ENCODE measurements at places on chromosomes 1 and 21.

DNA sequence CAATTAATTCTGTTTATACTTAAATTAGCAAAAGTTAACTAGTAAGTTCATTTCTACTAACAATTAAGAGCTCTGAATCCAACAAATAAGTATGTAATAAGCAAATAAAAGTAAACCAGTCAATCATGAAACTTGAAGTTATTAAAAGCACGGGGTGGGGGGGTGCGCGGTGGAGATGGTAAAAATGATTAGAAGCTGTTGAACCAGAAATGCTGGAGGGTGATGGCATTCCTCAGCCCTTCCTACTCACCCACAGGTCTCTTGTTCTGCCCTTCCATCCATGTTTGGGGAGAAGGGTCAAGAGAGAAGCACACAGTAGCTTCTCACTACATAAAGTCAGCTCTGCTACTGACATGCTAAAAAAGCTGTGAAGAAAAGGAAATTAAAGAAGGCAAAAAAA lies 63.5 kb downstream of the AKT3 start:
- no peak for DNase-seq

DNA sequence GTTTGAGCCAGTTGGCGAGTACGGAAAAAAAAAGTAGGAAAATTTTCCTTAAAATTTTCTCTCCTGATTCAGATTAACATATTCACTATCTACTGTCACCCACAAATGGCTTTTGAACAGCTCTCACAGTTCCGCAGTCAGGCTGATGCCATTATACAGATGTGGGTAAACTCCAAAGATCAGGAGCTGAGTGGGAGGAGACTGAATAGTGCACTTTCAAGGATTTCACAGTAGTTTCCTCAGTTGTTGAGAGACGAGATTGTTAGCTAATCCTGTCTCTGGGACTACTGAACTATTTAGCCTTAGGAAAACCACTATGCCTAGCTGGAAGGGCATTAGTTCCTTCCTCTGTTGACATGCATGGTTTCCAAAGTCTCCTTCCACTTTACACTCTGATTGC lies 3.2 kb upstream of the DISP1 start:
- no peak for DNase-seq

GRCh38 chr21:42818328-42818749 lies 61.0 kb downstream of the WDR4 start:
- peak; percentile 82 for DNase-seq

DNA sequence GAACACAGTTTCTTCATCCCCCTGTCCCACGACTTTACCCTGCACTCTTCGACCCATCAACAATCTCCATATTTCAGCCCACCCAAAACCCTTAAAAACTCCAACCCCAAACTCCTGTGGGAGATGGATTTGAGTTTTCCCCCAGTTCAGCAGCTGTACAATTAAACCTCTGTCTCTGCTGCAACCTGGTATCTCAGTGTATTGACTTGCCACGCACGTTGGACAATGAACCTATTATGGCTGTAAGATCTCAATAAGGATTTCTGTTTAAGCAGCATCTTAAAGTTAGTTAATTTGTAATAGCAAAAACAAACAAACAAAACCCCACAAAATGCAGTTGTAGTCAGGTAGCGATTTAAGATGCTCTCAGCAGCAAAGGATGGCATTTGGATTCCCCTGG lies 119.1 kb downstream of the TGFBR3 start:
- DNase-seq: no peak

DNA sequence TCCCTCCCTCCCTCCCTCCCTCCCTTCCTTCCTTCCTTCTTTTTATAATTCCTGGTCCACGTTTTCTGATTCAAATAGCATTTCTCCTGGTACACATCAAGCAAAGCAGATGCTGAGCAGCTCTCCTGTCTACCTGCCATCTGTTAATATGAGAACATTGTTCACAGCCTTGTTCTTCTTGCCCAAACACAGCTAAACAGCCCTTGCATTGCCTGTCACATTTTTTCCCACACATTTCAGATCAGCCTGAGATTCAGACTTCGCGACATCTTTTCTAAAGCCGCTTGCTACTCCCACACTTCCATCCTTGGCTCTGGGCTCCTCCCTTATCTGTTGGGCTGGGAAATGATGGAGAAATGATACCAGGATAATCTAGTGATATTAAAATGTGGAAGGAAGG lies 200.5 kb downstream of the PCP4 start:
- no peak for DNase-seq

DNA sequence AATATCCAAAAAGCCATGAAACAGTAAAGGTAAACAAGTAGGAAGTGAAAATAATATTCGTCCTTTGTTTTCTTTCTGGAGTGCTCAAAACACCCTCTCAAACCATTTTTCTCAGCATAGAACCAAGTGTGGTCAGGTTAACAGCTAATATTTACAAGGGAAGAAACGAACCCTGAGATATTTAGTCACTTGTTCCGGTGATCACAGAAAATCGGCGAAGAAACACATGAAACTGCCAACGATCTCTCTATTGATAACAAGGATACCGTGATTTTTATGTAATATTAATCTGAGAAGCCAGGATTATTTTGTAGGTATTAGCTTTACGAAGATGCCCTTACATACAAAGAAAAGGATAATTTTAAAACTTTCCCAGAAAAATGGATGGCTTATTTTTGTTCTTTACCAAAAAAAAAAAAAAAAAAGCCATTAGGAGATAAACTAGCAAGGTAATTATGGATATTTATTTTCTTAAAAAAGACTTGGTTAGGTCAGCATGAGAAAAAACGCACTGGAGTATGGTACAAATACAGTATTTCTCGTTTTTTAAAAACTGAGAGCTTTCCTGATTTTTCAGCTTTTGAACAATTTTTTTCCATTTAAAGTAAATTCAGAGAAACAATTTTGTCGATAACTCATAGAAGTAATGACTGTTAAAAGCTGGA lies 107.3 kb upstream of the HNRNPU start:
- DNase-seq: no peak

DNA sequence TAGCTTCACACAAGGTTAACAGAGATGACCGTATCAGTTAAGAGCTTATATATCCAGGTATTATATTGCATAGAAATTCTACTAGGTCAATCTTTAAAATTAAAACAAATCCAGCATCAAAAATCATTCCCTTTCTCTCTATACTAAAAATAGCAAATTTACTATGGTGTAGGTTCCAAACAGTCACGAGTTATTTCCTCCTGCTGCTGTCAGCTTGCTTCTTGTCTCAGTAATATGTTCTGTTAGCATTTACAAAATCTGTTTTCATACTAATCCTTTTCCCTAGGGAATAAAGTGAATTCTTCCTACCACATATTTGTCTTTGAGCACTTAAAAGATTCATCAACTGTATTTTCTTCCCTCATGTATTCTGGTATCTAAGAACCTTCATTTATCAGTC lies 2.5 kb downstream of the WDR26 start:
- DNase-seq: no peak

DNA sequence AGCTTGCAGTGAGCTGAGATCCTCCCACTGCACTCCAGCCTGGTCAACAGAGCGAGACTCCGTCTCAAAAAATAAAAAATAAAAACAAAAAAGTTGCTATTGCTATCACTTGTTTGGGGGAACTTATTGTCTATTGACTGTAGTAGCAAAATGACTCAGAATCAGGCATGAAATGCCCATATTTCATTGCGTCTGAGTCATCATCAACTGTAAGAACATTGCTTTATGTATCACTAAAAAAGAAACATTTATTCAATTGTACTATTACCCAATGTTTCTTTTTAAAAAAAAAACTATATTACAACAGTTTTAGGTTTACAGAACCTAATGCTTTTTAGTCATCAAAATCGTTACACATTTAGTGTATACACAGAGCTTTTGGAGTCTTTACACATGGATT lies 91.0 kb upstream of the FMN2 start:
- no peak for DNase-seq

- no peak for DNase-seq
Observed at GRCh38 chr1:31562707-31563360, 13.5 kb upstream of the TINAGL1 start.

GRCh38 chr1:198610362-198610761 lies 28.5 kb upstream of the PTPRC start:
- no peak for DNase-seq

- peak; percentile 83 for DNase-seq
Observed at GRCh38 chr21:42218836-42219605, at the start of gene ABCG1. Gene ABCG1, plus strand, starts transcription at chr21:42219140. Its CDS starts 123 bp downstream, at chr21:42219263.

DNA sequence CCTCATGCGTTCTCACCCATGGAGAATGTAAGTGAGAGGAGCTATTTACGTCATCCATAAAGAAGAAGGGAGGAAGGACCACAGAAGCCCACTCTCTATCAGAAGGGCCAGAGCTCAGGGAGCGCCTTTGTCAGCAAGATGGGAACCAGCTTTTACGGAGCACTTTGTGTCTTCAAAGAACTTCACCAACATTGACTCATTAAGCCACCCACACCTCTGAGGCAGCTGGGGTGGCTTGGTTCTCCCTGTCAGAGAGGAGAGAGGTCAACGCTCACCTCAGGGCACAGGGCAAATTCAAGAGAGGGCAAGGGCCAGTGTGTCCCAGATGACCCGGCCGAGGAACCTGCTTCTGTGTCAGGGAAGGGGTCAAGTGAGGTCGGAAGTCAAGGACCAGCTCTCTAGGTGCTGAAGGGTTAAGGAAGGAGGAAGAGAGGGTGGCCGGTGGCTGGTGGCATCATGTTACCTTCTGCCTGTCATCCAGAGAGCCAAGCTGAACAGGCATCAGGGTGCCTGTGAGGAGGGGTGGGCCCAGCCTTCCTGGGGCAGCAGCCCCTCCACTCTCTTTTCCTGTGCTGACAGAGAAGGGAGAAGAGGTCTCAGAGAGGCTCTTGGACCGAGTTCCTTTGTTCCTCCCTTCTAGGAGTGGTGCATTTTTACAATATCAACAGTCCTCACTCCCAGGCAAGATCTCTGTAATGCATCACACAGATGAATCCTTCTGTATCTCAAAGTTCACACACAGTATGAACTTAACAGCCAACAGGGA lies 109.0 kb downstream of the ETS2 start:
- no peak for DNase-seq

- peak; percentile 74 for DNase-seq
Observed at GRCh38 chr21:45363921-45364467, 41.0 kb upstream of the COL18A1 start.

- DNase-seq: peak; percentile 50
Observed at GRCh38 chr21:42739061-42739931, 85.9 kb downstream of the PDE9A start.

GRCh38 chr1:223479261-223479660 lies 86.0 kb downstream of the CCDC185 start:
- DNase-seq: no peak

DNA sequence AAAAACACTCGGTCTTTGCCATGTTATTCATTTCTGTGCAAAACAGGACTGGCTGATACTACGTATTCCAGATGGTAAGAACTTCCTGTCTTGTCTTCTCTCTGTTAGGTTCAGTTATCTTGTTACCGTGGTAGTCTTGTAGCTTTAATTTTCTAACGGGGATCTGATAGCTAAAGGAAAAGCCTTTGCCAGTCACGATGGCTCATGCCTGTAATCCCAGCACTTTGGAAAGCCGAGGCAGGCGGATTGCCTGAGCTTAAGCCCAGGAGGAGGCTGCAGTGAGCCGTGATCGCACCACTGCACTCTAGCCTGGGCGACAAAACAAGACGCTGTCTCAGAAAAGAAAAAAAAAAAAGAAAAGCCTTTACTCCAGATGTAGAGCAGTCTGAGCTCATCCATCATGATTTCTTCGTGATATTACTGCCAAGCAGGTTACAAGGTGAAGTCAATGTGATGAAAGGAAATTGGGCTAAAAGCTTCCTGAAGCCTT lies 11.1 kb upstream of the MSTO1 start:
- DNase-seq: no peak

- DNase-seq: no peak
Observed at GRCh38 chr1:191558379-191558778, 599.9 kb upstream of the RGS18 start.

DNA sequence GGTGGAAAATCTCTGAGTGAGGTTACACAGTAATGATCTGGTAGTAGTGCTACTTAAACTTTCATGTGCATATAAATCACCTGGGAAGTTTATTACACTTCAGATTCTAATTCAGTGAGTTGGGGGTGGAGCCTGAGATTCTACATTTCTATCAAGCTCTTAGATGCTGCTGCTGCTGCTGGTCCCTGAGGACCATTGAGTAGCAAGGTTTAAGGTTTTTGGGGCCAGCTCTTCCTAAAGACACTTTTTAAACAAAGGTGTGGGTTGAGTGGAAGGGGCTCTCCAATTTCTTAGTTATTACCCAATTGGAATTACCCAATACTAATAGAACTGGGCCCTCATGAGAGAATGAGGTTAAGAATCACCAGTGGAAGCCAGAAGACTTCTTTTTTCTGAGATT lies 29.5 kb downstream of the KCNA3 start:
- DNase-seq: no peak

DNA sequence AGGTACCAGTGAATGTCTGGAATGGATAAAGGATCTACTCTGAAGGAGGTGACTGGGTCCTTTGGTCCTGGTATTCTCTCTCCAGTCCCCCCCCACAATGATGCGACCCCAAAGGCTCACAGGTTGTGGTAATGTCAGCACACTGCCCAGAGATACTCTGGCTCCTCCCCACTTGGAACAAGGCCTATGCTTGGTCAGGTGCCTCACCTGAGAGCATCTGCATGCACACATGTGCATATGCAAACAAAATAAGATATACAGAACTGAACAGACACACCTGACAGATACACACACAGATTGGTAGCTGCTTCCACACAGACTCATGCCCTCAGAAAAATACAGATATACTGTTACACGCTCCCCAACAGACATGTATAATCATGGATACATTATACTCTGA lies 33.5 kb downstream of the DMAP1 start:
- DNase-seq: no peak

DNA sequence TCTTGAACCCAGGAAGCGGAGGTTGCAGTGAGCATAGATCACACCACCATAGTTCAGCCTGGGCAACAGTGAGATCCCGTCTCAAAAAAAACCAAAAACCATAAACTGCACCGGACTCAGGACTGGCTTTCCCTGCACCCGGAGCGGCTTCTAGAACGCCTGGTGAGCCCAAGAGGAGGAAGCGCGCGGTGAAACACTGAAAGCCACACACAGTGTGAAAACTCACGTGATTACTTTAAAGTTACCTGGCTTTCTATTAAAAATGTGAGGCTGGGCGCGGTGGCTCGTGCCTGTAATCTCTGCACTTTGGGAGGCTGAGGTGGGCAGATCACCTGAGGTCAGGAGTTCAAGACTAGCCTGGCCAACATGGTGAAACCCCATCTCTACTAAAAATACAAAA lies 7.0 kb upstream of the TRAPPC10 start:
- DNase-seq: no peak

GRCh38 chr21:28804089-28804670 lies 188.5 kb downstream of the LTN1 start:
- DNase-seq: no peak

- DNase-seq: no peak
Observed at GRCh38 chr21:42971897-42972275, 2.5 kb upstream of the PKNOX1 start.

GRCh38 chr1:185377831-185378230 lies 60.8 kb upstream of the IVNS1ABP start:
- DNase-seq: no peak

- DNase-seq: peak; percentile 71
Observed at GRCh38 chr1:32893198-32894018, 7.1 kb downstream of the HPCA start.

- DNase-seq: no peak
Observed at GRCh38 chr1:162407539-162407938, 4.4 kb downstream of the SH2D1B start.

- DNase-seq: no peak
Observed at GRCh38 chr1:14855268-14855667, 256.8 kb downstream of the KAZN start.

All from activated effector memory CD4-positive, alpha-beta T cell treated with anti-CD3 and anti-CD28 coated beads, Interleukin-2, amount 50 U/mL, for 16 hours (primary cell).